ENCODE measurements at places on chromosomes 3 and 15.
A peak's percentile ranks its signal among the peaks of the same experiment; 100 is the strongest.

DNA sequence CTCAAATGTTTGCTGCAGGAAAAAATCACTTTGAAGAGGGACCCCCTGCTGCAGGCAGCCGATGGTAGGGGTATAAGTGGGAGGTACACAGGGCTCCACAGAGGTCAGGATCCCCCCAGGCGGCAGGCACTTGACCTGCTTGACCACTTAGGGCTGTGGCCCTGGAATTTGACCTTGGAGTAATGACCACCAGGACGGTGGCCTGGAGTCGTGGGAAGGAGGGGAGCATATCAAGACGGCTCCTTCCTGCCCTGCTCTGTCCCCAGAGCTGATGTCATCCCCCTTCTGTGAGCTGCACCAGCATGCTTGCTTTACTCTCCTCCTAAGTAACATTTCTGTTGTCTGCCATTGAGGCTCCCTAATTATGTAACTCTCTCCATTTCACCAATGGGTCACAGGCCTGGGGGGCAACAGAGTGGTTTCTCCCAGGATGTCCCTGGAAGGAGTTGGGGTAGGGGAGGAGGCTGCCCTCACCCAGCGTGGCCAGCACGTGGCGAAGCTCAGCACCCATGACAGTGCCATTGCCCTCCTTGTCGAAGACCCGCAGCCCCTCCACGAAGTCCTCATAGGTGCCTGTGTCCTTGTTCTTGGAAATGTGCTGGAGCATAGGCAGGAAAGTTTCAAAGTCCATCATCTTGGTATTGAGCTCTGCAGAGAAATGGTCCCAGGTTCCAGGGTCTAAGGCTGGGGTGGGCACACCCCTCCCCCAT is 4.1 kb downstream of the MYL3 start:
- DNase-seq = no peak

DNA sequence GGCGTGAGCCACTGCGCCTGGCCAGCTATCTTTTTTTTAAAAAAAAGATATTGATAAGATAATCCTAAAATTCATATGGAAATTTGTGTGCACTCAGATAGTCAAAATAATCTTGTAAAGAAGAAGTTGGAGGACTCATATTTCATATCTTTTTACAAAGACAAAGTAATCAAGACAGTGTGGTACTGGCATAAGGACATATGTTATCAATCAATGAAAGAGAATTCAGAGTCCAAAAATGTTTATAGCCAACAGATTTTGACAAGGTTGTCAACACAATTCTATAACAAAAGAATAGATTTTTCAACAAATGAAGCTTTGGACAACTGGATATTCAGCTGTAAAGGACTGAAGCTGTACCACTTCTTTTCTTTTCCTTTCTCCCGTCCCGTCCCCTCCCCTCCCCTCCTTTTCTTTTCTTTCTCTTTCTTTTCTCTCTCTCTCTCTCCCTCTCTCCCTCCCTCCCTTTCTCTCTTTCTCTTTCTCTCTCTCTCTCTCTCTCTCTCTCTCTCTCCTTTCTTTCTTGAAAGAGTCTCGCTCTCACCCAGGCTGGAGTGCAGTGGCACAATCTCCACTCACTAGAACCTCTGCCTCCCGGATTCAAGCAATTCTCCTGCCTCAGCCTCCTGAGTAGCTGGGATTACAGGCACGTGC is 126.8 kb downstream of the GSK3B start:
- no peak for DNase-seq

GRCh38 chr3:139647866-139648435 is 29.8 kb downstream of the NMNAT3 start:
- DNase-seq = no peak

GRCh38 chr15:90871716-90872485 is 3.5 kb downstream of the FURIN start:
- peak; percentile 74 for DNase-seq

GRCh38 chr3:95886616-95887015 is 927.8 kb upstream of the EPHA6 start:
- no peak for DNase-seq

GRCh38 chr3:4846543-4846942 is 132.7 kb upstream of the BHLHE40 start:
- no peak for DNase-seq

- no peak for DNase-seq
Measured at GRCh38 chr3:163056874-163057497, 1560.4 kb downstream of the OTOL1 start.

- DNase-seq = no peak
Measured at GRCh38 chr3:60652829-60653228, 598.4 kb downstream of the FHIT start.

GRCh38 chr3:128078875-128079274 is 26.6 kb downstream of the SEC61A1 start:
- no peak for DNase-seq

GRCh38 chr3:177942911-177943310 is 593.3 kb upstream of the KCNMB2 start:
- no peak for DNase-seq

DNA sequence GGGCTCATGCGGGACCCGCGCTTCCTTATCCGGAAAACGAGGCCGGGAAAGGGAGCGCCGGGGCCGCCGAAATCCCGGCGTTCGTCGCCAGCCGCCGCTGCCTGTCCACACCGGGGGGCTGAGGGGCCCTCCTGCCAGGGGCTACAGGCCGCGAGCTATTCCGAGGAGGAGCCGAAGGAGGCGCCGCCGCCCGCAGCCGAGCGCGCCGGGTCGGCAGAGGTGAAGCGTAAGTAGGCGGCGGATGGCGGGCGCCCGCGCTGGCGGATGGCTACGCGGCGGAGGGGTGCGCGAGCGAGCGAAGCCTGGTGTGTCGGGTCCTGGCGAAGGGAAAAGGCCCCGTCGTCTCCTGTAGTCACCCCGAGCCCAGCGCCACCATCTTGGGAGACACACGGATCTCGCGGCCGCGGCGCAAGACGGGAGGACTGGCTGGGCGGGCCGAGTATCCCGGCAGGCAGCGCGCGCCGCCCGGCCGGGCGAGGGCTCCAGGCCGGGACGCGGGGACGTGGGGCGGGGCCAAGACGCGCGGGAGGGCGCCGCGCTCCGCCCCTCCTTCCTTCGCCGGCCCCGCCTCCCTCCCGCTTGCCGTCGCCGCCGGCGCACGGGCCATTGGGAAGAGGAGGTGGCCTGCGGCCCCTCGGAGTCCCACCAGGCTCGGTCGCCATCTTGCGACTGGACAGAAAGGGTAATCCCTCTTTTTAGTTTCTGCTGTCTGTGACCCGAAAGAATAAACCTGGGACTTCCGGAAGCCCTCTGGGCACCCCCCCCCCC is at the start of gene UBE3A:
TSS of gene UBE3A (minus strand) at position 424 of the 768 bp plus-strand sequence. CDS start 29,917 bp downstream, outside the sequence.
- DNase-seq = peak; percentile 99

- DNase-seq = no peak
Measured at GRCh38 chr15:86772369-86773059, 692.8 kb downstream of the AGBL1 start.

GRCh38 chr3:43290956-43291355 is 4.6 kb downstream of the SNRK start:
- no peak for DNase-seq

GRCh38 chr15:89457086-89457485 is 39.3 kb downstream of the RHCG start:
- DNase-seq = no peak

DNA sequence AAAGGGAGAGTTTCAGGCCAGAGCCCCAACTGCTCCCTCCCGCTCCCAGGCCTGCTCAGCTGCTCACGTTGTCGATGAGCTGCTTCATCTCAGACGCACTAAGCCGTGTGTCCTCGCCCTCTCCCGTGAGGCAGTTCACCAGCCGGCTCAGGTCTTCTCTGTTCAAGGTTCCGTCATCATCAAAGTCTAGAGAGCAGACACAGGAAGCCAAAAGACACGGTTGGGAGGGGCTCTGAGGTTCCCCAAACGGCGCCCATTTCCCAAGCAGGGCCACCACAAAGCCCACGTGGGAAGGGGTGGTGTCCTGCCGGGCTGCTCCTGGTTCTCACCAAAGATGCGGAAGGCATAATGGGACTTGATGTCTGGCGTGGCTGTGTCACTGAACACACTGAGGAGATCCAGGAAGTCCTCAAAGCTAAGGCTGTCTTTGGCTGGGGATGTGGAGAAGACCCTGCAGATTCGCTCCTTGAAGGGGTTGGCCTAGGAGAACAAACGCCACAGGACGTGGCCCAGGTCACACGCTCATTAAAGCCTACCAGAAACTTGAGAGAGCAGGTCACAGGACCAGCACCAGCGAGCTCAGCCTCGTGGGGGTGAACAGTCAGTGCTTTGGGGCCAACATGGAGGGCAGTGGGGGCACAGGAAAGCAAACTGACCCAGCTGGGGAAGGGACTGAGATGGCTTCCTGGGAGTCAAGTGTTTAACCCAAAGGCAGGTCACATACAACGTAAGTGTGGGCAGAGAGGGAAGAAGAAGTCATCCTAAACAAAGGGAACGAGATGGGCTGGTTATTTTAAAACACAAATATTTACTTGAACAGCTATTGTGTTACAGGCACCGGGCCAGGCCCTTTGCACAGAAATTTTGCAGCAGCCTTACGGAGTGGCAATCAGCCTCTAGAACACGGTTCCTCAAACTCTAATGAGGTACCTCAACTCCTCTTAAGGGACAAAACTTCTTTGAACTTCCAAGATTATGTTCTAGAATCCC is 2.4 kb downstream of the CIB1 start:
- DNase-seq = no peak

DNA sequence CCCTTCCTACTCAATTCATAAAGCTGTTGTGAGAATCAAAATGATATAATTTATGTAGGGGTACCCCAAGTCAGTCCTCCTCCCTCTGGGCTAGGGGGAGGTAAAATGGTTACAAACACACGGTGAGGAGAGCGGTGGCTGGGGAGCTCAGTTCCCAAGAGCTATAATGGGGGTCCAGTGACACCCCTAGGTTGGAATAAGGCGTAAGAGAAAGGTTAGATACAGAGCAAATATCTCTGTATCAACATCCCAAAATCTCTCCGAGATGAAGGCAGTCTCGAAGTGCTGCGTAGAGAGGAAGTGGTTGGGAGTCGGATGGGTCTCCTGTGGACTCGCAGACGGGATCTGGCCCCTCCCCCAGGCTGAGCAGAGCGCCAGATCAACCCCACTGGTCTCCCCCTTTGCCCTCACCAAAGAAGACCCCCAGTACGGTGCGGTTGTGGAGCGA is 1.8 kb downstream of the DUOX2 start:
- no peak for DNase-seq

DNA sequence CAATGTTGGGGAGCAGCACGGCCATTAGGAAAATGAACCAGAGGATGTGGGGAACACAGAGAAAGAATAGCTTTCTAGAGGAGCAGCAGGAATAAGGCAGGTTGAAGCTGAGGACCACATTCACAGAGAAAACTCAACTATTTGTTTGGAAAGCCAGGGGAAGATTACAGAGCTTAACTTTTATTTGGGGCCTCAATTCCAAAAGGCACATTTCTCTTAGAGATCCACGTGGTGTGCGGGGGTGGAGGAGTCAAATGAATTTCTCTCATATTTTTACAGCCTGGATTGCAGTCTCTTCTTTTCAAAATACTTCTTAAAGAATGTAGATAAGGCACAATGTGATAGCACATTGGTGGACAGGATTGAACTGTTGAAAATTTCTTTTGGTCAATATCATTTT is 253.7 kb downstream of the ROBO1 start:
- DNase-seq = no peak

DNA sequence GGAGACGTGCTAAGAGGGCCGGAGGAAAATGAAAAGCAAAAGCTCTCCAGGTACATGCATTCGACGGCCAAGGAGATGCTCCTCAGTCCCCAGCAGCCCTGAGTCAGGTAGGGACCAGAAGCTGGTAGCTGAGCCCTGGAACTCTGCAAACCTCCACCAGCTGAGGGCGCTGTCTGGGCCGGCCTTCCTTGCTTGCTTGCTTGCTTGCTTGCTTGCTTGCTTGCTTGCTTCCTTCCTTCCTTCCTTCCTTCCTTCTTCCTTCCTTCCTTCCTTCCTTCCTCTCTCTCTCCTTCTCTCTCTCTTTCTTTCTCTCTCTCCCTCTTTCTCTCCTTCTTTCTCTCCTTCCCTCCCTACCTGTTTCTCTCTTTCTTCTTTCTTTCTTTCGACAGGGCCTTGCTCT is 94.6 kb upstream of the RASGRF1 start:
- no peak for DNase-seq

DNA sequence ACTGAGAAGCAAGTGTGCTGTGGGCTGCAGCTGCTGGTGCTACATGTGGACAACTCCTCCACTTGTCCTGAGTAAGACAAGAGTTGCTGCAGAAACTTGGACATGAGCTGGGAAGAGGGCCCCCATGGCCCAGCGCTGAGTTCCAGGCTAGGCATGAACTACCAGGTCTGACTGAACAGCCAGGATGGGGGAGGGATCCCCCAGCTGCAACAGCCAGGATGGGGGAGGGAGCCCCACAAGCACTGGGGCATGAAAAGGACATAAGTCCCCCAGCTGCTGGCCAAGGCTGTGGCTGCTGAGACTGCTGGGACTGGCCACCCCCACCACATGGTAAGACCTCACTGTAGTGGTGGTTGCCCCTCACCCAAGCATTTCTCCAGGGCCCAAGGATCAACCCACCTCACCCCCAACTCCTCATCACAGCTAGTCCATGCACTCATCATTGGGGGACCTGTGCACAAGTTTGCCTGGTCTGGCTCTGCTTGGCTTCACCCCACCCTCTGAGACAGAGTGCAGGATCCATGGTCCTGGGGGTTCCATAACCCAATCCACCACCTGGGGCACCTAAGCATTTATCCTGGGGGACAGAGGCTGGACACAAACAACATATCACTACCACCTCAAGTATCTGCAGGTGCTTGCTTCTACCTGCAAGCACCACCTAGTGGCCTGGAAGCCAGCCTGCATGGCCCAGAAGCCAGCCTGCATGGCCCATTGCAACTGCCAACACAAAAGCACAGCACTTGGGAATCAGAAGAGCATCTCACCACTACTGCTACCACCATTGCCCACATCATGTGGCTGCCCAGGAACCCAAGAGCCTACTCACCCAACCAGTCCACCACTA is 84.5 kb upstream of the STT3B start:
- no peak for DNase-seq

- no peak for DNase-seq
Measured at GRCh38 chr3:165346503-165346902, 150.3 kb upstream of the SLITRK3 start.

DNA sequence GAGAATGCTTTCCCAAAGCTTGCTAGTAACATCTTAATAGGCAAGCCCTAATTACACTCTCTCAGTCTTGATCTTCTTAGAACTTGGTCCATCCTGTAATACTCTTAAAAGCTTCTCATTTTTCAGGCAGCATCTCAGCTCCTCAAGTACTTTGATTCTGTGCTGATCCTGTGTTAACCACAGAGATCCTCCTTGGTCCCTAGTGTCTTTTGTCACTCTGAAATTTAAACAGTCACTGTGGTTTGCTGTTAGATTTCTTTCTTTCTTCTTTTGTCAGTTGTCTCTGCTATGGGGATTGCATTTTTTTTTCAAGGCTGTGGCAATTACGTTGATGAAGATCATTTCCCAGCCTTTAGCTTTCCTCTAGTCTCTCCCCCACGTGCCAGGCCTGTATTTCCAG is 26.0 kb upstream of the UBE3A start:
- no peak for DNase-seq

DNA sequence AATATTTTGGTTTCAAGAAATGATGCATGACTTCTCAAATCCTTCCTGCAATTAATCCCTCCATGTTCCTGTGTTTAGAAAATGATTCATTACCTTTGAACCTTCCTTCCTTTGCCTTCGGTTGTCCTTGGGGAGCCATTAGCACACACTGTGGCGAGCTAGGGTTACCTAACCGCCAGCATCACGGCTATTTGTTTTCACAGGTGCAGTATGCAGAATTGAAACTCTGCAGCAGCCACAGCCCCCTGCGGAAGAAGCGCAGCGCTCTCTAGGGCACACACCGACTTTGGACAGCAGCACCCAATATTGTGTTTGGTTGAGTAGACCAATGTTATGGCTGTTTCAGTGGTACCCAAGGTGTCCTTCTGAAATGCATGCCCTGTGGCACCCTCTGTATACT is 247.4 kb downstream of the MCTP2 start:
- DNase-seq = no peak
